ENCODE measurements at places on chromosomes 3 and 15.

DNA sequence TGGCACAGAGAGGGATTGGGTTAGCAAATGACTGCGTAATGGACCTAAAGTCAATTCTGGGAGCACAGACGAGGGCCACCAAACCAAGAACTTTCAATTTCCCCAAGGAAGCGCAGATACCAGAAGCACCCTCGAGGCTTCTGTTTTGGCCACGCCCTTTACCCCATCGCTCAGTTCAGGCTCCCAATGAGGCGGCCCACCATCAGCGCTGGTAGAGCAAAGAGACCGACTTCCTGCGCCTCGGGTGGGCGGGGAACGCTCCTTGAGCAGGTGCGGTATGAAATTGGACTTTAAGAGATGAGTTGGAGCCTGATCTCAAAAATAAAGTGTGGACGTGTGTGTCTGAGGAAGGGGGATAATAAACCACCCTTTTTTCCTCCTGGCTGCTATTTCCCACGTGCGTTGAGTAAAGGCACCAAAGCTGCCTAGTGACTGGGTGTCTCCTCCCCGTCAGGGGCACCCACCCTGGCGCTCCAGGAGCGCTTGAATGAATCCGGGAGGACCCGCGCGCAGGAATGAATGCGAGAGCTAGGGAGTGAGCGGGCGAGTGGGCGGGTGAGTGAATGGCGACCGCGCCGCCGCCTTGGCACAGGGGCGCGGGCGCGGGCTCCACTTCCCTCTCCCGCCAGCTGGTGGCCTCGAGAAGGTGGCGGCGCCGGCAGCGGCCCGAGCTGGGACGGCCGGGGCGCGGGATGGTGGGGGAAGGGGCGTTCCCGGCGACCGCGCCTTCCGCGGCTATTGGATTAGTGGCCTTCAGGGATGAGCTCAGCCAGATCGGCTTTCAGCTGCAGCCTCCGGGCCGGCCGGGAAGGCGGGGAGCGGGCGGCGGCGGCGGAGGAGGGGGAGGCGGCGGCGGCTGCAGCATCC is at the start of gene SPSB4:
Gene SPSB4 (plus strand): TSS at position 772 of the 867 bp plus-strand sequence. CDS start 14,758 bp downstream, outside the sequence.
- DNase-seq: peak; percentile 97

DNA sequence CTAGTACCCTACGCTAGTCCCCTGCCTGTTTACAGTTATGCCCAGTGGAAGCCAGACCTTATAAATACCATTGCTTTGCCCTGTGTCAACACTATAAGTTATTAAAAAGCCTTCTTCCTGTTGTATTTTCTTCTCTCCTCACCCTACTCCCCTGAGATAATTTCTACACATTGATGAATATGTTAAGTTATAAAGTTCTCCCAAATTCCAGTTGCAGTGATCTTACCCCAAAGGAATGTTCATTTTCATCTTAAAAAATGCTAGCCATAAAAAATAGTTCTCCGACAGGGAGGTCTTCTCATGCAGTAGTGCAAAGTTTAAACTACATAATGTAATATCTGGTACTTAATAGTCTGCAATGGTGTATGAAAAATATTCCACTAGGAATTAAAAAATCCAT is 58.6 kb downstream of the MAP2K5 start:
- DNase-seq: no peak

DNA sequence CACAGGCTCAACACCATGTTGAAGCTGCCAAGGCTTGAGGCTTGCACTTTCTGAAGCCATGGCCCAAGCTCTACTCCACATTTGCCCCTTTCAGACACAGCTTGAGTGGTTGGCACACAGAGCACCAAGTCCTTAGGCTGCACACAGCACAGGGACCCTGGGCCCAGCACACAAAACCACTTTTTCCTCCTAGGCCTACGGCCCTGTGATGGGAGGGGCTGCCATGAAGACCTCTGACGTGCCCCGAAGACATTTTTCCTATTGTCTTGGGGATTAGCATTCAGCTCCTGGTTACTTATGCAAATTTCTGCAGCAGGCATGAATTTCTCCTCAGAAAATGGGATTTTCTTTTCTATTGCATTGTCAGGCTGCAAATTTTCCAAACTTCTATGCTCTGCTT is 445.5 kb downstream of the NLGN1 start:
- peak; percentile 21 for DNase-seq

DNA sequence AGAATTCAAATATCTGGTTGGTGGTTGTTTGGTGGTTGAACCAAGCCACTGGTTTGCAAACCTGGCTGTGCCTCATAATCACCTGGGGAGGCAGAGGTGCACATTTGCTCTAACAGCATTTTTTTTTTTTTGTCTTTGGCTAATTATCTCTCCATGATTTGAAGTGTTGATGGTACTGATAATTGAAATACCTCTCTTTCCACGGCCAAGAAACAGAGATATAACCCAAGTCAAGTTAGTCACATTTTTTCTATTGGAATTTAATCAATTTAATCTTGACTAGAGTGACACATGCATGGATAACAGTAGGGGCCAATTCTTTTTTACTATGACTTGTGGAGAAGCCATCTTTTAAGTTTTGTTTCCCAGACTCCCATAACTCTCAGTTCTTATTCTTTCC is 37.5 kb upstream of the SUCLG2 start:
- DNase-seq: peak; percentile 67

DNA sequence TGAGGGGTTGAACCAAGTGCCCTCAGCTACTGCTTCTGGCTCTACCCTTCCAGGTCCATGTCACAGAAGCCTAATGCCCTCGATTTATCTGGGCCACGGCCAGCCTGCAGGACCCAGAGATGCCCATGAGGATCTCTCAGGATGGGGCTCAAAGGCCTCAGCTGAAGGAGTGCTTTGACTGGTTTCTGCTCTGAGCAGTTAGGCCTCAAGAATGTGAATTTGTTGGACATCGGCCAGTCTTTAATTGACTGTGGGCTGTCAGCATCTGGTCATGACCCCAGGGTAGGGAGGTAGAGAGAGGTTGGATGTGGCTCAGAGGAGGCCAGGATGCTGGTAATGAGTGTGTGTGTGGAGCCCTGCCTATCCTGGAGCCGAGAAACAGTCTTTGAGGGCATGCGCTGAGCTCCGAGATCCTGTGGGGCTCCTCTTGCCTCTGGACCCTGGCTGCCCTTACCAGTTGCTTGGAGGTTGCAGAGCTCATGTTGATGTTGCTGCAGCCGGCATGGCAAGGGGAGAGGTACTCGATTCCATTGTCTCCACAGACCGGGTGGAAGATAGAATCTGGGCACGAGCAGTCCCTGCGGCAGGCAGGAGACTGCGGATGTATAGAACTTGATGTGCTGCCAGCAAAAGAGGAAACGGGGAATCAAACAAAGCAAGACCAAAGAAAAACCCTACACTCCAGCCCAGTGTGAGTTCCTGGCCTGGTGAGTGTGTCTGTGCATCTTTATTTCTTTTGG is 49.1 kb upstream of the RAB6B start:
- no peak for DNase-seq

GRCh38 chr15:43229977-43230376 is 9.2 kb upstream of the EPB42 start:
- DNase-seq: no peak

DNA sequence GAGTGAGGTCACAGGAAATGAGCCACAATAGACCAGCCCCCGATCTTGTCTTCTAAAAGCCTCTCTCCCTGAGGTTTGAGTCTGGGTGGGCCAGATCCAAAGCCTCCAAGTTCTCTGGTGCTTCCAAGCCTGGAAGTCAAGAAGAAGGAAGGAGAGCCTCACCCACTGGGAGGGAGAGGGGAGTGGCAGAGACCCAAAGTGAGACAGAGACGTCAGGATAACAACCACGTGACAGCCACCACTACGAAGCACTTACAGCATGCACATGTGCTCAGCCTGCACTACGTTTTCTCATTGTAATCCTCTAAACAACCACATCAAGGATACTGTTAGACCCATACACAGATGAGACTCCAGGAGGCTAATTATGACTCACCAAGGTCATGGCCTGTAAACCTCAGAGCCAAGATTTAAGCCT is 197.3 kb upstream of the LINGO1 start:
- DNase-seq: no peak

- no peak for DNase-seq
Observed at GRCh38 chr3:191901741-191902140, 440.8 kb downstream of the PYDC2 start.

DNA sequence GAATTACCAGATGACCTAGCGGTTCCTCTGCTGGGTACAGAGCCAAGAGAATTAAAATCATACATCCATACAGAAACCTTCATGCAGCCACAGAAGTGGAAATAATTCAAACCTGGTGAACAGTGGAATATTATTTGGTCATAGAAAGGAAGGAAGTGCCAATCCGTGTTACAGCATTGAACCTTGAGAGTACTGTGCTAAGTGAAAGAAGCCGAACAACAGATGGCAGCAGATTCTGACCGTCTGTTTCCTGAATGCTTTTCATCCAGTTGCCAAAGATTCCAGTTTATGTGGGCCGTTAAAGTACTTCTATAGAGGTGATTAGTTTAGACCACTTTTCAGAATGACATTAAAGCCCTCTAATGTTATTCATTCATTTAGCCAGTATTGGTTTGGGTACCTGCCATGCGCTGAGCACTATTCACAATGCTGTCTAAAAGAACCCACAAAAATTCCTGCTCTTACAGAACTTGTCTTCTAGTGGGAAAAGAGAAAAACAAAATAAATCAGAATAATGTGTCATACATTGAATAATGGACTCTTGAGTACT is 45.8 kb upstream of the SENP5 start:
- DNase-seq: no peak

- DNase-seq: peak; percentile 92
Observed at GRCh38 chr15:34799149-34800101, 4.1 kb upstream of the ACTC1 start.

DNA sequence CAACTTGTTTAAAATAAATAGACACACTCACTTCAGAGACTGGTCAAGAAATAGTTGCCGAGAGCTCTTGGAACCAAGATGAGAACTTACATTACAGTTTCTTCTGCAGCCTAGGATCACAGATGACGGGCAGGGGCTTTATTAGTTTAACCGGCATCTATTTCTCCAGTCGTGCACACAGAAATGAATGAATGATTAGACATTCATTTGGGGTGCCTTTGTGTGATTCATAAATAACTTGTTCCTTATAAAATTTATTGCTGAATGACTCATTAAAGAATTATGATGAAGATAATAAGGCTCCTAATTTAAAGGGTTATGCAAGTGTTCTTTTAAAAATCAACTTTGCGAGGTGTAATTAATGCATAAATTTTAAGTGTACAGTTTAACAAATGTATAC is 20.8 kb downstream of the NFKBIZ start:
- no peak for DNase-seq
